HepG2 (cell line): ENCODE measurements at places on chromosomes 2 and 18. TPM values are rescaled to one million over a fixed set of nuclear protein-coding genes. Genes with fewer than 3 reads are reported as not detected.

Gene RIOK3
- 23.6 and 26.7 TPM in 2 replicates for polyA plus RNA-seq

Gene PROKR1
- polyA plus RNA-seq, result not detected in 2 replicates

Gene RNF152
- 0.04 and 0.08 TPM in 2 replicates for polyA plus RNA-seq

Gene STARD6
- not detected in 2 replicates for polyA plus RNA-seq

Gene PMAIP1
- 1.7 TPM in 2 replicates for polyA plus RNA-seq

Gene ELOA2
- polyA plus RNA-seq, result not detected in 2 replicates

Gene TUBA4B
- polyA plus RNA-seq, result 0.18 and 0.22 TPM in 2 replicates

Gene LYG2
- polyA plus RNA-seq, result 0.18 and 0.42 TPM in 2 replicates

Gene REG3A
- polyA plus RNA-seq, result 0.13 TPM in 1 of 2 replicates, not detected in the other

Gene KIAA2012
- not detected in 2 replicates for polyA plus RNA-seq

Gene EVA1A
- 57.5 and 65.4 TPM in 2 replicates for polyA plus RNA-seq

Gene CD8A
- polyA plus RNA-seq, result 0.09 TPM in 2 replicates

Gene C2orf76
- polyA plus RNA-seq, result 6.5 and 7.7 TPM in 2 replicates

Gene DTNA
- polyA plus RNA-seq, result 29.0 and 32.7 TPM in 2 replicates

DNA sequence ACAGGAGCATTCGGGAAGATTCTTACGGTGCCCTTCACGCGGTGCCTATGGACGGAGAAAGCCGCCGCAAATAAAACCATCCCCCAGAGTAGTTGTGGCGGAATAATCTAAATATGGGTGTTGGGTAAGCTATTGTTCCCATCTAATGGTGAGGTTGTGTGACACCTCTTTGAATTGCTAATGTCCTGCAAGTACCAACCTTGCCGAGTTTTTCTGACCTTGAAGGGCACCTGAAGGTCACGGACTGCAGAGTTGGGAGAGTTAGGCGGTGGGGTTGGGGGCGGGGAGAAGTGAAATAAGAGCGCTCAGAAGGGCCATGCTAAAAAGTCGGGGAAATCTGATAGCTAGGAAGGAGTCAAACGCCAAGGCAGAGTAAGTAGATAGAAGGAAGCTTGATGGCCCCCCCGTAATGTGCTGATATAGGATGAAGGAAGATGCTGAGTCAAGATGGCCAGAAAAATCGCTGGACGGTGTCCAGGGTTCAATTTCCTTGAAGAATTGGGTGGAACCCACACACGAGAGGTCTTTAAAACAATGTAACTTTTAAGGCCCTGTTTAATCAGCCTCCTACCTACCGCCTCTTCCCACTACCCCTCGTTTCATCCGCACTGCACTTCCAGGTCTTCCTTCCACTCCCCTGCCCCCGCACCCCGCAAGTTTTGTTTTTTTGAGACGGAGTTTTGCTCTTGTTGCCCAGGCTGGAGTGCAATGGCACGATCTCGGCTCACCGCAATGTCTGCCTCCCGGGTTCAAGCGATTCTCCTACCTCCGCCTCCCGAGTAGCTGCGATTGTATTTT, 600 bp downstream of the KATNAL2 start:
- no peak for DNase-seq

GRCh38 chr2:86790676-86791572, at the start of gene CD8A:
CD8A (minus strand) TSS chr2:86790913; CDS start chr2:86790825, 88 bp downstream.
- DNase-seq, result no peak

DNA sequence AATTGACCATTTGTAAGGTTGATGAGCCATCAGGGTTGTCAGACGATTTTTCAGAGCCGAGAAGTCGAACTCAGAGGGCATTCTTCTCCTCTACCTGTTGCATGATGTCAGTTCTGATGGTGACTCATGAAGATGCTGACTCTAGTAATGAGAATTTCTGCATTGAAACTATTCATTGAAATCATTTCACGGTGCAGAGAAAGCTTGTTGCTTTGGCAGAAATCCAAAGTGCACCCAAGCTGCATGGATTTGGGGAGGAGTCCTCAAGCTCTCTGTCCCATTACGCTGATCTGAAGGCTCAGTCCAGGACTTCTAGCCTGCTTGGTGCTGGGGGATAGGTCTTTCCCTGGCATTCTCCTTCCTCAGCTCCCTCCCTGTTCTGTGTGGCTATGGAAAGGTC, 125.7 kb upstream of the PXDN start:
- DNase-seq, result no peak

- no peak for DNase-seq
Measured at GRCh38 chr18:48563027-48563426, 24.2 kb downstream of the CTIF start.

- DNase-seq, result no peak
Measured at GRCh38 chr18:37316468-37316867, 249.1 kb downstream of the CELF4 start.

DNA sequence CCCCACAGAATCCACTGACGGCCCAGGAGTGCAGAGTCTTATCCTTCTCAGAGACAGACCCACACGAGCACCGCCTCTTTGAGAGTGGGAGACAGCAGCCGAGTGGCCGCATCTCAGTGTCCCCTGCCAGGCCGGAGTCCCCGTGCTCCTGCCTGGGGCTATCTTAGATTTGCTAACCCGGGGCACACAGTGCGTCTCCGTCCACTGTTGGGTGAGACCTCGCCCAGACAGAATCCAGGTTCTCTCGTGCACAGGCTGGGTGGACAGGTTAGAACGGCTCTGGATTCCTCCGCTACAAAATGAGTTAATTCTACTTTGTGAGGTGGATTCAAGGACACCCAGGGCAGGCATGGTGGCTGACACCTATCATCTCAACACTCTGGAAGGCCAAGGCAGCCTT, 88.3 kb downstream of the ZNF516 start:
- DNase-seq, result no peak

GRCh38 chr2:173412628-173413027, 58.0 kb downstream of the CDCA7 start:
- no peak for DNase-seq

GRCh38 chr2:214328941-214329340, 81.9 kb upstream of the VWC2L start:
- no peak for DNase-seq

- peak; percentile 62 for DNase-seq
Measured at GRCh38 chr2:127196998-127197397, 23.1 kb downstream of the CYP27C1 start.

DNA sequence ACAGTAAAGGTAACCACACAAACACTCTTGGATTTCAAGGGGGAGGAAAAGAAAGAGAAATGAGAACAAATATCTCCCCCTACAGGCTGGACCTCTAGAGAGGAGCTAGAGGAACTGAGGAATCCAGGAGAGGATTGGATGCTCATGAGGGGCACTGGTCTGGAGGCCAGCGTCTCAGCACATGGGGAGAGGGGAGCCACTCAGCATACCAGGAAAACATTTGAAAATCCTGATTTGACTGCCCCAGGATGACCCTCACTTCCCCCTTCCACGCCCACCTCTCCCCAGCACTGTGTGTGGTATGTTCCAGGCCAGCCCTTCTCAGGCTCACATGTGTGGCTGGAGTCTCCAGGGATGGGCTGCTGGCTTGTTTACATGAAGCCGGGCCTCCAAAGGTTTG, 396.8 kb upstream of the ID2 start:
- peak; percentile 20 for DNase-seq

- no peak for DNase-seq
Measured at GRCh38 chr18:63679820-63680606, 18.3 kb upstream of the SERPINB3 start.

- peak; percentile 16 for DNase-seq
Measured at GRCh38 chr2:204483608-204484081, 61.6 kb upstream of the PARD3B start.

DNA sequence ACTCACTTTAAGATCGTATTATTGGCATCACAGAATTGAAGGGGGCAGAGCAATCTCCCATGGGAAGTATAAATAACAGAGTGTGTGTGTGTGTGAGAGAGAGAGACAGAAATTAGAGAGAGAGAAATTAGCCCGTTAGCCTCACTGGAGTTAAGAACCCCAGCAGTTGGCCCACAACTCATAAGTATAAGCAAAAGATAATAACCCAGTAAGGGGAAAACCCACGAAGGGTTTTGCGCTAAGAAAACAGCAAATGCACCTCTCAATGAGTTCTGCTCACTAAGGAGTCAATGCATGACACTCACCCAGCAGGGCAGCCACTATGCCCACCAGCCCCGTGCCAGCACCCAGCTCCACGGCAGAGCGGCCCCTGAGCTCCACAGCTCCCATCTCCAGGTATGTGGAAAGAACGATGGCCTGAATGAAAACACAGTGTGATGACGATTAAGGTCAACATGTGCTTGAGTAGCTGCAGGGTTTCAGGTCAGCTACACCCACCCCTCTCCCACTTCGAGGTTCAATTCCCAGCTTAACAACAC, 3.6 kb downstream of the METTL21A start:
- no peak for DNase-seq

DNA sequence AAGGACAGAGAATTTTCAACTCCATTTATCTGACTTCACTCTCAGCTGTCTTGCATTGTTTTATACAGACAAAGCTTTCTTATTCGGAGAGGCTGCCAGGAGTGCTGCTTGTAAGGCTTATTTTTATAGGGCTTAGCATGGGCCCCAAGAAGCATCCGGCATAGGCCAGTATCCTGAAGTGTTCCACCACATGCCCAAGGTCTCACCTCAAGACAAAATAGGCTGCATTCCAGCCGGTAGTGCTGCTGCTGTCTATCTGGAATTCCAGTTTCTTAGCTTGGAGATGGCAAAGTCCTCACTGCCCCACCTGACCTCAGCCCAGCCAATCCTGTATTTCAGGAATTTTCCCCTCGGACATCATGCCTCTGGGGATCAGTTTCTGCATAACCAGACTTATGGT, 47.6 kb upstream of the MCFD2 start:
- DNase-seq, result no peak

DNA sequence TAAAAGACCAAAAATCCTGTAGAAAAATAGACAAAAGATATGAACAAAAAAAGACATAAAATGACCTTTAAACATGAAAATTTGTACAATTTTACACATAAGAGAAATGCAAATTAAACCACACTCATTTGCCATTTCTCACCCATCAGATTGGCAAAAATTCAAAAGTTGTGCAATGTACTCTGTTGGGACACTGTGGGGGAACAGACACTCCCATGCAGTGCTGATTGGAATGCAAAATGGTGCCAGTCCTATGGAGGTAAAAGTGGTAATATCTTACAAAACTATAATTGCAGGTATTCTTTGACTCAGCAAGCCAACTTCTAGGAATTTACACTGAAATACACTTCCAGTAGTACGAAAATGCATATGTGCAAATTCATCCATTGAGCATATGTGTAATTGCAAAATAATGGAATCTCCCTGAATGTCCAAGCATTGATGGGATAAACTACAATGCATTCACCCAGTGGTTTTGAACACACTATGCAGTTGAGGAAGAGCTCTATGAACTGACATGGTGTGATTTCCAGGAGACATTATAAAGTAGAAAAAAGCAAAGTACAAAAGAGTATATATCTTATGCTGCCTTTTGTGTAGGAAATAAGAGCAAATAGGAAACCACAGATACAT, 201.8 kb upstream of the ZNF521 start:
- DNase-seq, result no peak

GRCh38 chr2:230050136-230050535, 18.6 kb downstream of the SLC16A14 start:
- no peak for DNase-seq

DNA sequence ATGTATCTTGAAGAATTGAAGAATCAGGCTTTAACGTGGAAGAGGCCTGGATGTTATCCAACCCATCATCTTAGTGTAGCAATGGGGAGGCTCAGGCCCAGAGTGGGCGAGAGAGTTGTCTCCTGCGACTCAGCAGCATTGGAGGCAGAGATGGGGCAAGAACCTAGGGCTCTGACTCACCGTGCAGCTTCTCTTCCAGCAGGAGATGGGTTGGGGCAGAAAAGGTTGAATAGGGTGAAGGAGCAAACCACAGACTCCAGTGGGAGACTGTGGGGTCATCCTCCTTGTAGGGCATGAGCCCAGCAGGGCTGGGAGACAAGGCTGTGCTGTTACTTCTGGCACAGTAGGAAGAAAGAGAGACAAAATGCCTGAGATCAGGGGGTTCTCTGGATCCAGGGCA, 1.4 kb downstream of the IL36RN start:
- DNase-seq, result no peak

GRCh38 chr2:55175254-55176093, 56.6 kb downstream of the CLHC1 start:
- DNase-seq, result peak; percentile 41

GRCh38 chr2:172464400-172465129, 37.2 kb downstream of the ITGA6 start:
- peak; percentile 53 for DNase-seq

DNA sequence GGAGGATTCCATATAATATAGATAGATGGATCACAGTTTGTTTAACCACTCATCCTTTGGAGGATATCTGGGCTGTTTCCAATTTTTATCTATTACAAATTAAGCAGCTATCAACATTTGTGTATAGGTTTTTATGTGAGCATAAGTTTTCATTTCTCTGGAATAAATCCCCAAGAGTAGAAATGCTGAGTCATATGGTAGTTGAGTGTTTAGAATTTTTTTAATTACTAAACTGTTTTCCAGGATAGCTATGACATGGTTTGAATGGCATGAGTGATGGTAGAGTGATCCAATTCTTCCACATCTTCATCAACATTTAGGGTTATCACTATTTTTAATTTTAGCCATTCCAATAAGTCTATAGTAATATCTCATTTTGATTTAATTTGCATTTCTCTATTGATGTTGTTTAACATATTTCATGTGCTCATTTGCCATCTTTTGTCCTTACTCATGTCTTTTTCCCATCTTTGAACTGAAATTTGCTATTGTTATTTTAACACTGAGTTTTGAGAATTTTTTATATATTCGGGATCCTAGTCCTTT, 31.4 kb downstream of the ABCB11 start:
- DNase-seq, result no peak

DNA sequence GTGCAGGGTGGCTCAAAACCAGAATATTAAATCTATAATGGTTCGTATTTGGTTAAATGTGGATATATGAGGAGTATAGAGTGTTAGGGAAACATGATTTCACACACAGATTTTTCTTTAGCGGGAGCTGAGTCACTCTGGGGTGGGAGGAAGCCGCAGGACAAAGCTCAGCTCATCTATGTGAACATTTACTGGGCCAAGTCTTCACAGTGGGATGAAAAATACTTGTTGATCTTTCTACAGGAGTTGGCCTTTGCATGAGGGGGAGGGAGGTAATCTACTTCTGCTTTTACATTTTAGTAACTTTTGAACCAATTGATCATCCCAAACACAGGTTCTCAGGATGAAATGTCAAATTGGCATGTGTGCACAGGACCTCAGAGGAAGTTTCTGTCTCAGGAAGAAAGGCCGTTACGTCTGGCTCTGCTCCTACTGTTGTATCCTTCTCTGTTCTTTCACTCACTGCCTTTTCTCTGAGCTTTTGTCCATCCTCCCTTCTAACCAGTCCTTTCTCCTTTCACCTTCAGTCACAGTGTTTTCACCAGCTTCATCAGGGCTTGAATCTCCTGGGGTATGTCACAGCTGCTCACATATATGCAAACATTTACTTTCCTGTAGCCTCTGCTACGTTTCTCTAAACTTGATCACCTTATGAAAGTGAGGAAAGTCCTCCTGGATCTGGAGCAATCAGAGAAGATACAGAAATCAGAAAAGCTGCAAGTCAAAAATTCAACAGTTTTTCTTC, 943.3 kb upstream of the FANCL start:
- DNase-seq, result no peak

GRCh38 chr18:323253-323622, 55.4 kb upstream of the THOC1 start:
- peak; percentile 87 for DNase-seq
